ENCODE measurements at places on chromosomes 13 and 19. TPM values are rescaled to one million over a fixed set of nuclear protein-coding genes. Genes with fewer than 3 reads are reported as not detected.

The TEX101 gene
- not detected for total RNA-seq

The TOMM40 gene
- 40.8 TPM for total RNA-seq

The NLRP9 gene
- total RNA-seq = not detected

The SHC2 gene
- total RNA-seq = 24.0 TPM

The ZNF880 gene
- 18.3 TPM for total RNA-seq

The TMEM38A gene
- total RNA-seq = 7.1 TPM

The U2AF2 gene
- total RNA-seq = 143 TPM

The SOX21 gene
- total RNA-seq = 0.18 TPM

The TSHZ3 gene
- 5.7 TPM for total RNA-seq

The PBX4 gene
- 3.7 TPM for total RNA-seq

The KL gene
- total RNA-seq = 14.7 TPM

The TMEM86B gene
- 4.8 TPM for total RNA-seq

The PRTN3 gene
- not detected for total RNA-seq

The JSRP1 gene
- total RNA-seq = not detected

The UQCRFS1 gene
- 21.5 TPM for total RNA-seq

The IGFL4 gene
- total RNA-seq = not detected

The RNF17 gene
- not detected for total RNA-seq

The GPR183 gene
- total RNA-seq = 9.0 TPM

The CLDN10 gene
- 1.6 TPM for total RNA-seq

The PRR22 gene
- total RNA-seq = 2.7 TPM

The PPP1R37 gene
- total RNA-seq = 29.1 TPM

The PRR19 gene
- 0.71 TPM for total RNA-seq

The MUC16 gene
- total RNA-seq = 2.2 TPM

The HS6ST3 gene
- total RNA-seq = 0.06 TPM

The SLC6A16 gene
- 4.9 TPM for total RNA-seq

The LGALS14 gene
- not detected for total RNA-seq

The TMEM147 gene
- total RNA-seq = 81.6 TPM

The C1QTNF9B gene
- total RNA-seq = not detected

The CBY2 gene
- not detected for total RNA-seq

The EDDM13 gene
- total RNA-seq = 1.3 TPM

The CC2D1A gene
- 32.4 TPM for total RNA-seq

The LRG1 gene
- total RNA-seq = 14.9 TPM

The ZNF763 gene
- total RNA-seq = 5.2 TPM

The WDR62 gene
- 1.3 TPM for total RNA-seq

The PTOV1 gene
- 124 TPM for total RNA-seq

The ICAM3 gene
- 33.0 TPM for total RNA-seq

The PDX1 gene
- total RNA-seq = not detected

The LRRC25 gene
- 35.4 TPM for total RNA-seq

The B9D2 gene
- total RNA-seq = 8.2 TPM

The ATP13A1 gene
- 71.9 TPM for total RNA-seq

The ZNF382 gene
- total RNA-seq = 5.2 TPM

The PLVAP gene
- 25.9 TPM for total RNA-seq

The YJEFN3 gene
- 6.6 TPM for total RNA-seq

The CRX gene
- total RNA-seq = not detected

The ATXN8OS gene
- total RNA-seq = not detected

The ZIC5 gene
- not detected for total RNA-seq

The APOC4 gene
- 0.68 TPM for total RNA-seq
